Colonic mucosa (tissue), 4 donors: ENCODE measurements at places on chromosomes 12 and 14. TPM values are rescaled to one million over a fixed set of nuclear protein-coding genes. Genes with fewer than 3 reads are reported as not detected.
A peak's percentile ranks its signal among the peaks of the same experiment; 100 is the strongest.

GRCh38 chr12:101051151-101051550 is 158.9 kb downstream of the SLC5A8 start:
- H3K4me1 ChIP-seq, result no peaks in the 10 kb centered on the region
- no peak for DNase-seq
- H3K27me3 ChIP-seq, result no peaks in the 10 kb centered on the region
- H3K36me3 ChIP-seq, result no peaks in the 10 kb centered on the region
- no peak overlapping the region for H3K4me3 ChIP-seq

DNA sequence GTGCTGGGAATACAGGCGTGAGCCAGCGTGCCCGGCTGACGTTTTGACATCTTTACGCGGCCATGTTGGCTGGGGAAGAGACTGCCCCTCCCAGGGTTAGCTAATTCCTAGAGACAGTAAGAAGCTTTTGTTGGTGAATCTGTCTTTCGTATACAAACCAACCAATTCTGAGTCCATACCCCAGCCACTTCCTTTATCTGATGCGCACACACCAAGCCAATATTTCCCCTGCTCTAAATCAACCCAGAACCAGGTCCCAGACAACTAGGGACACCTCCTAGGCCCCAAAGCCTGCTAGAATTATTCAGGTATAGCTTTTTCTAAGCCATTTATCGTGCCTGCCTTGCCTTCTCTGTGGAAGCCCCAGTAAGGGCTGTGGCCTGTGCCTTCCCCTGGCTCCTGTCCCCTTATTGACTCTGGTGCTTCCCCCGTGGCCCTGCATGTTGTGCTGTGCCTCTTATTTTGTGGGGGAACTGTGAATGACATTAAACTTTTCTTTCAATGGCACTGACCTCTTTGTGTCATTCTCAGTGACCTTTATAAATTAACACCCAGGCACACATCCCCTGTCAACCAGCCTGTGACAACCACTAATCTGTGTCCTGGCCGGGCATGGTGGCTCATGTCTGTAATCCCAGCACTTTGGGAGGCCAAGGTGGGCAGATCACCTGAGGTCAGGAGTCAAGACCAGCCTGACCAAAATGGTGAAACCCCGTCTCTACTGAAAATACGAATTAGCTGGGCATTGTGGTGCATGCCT is 10.7 kb upstream of the EVL start:
- DNase-seq, result no peak
- H3K4me3 ChIP-seq, result no peak overlapping the region
- no peaks in the 10 kb centered on the region for H3K27me3 ChIP-seq
- H3K4me1 ChIP-seq, result no peaks in the 10 kb centered on the region

DNA sequence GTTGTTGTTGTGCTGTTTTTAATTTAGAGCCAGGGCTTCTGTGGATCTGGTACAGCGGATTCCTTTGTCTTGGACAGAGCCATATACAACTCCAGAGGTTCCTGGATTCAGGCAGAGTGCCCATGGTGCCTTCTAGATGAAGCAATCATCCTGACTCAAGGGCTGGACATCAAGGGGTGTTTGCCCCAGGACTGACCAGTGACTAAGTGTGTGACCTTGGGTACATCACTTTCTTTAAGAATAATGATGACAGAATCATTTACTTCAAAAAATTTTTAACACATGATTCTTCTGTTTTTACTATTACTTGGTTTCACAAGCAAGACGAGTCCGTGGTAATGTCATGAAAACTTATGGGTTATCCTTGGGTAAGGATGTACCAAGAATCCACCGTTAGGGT is 397.3 kb downstream of the ZFP36L1 start:
- H3K27me3 ChIP-seq, result no peaks in the 10 kb centered on the region
- DNase-seq, result no peak
- H3K4me3 ChIP-seq, result no peak overlapping the region
- no peaks in the 10 kb centered on the region for H3K4me1 ChIP-seq

- no peaks in the 10 kb centered on the region for H3K36me3 ChIP-seq
- H3K4me1 ChIP-seq, result no peaks in the 10 kb centered on the region
- H3K27ac ChIP-seq, result no peak overlapping the region
- no peak for DNase-seq
- no peaks in the 10 kb centered on the region for H3K27me3 ChIP-seq
- no peak overlapping the region for H3K4me3 ChIP-seq
Observed at GRCh38 chr12:5776091-5776490, 169.0 kb downstream of the ANO2 start.

- no peaks in the 10 kb centered on the region for H3K36me3 ChIP-seq
- no peaks in the 10 kb centered on the region for H3K4me1 ChIP-seq
- H3K27me3 ChIP-seq, result no peaks in the 10 kb centered on the region
- no peak for DNase-seq
Observed at GRCh38 chr14:51576117-51576430, 75.6 kb upstream of the FRMD6 start.

- no peaks in the 10 kb centered on the region for H3K4me1 ChIP-seq
- no peak overlapping the region for H3K4me3 ChIP-seq
- H3K27ac ChIP-seq, result no peak overlapping the region
- no peaks in the 10 kb centered on the region for H3K27me3 ChIP-seq
Observed at GRCh38 chr14:103925316-103925715, 2.9 kb upstream of the TDRD9 start.

GRCh38 chr12:6276956-6277620 is 33.4 kb upstream of the PLEKHG6 start:
- peak overlapping the region; percentile 81 for H3K27ac ChIP-seq
- H3K4me3 ChIP-seq, result no peak overlapping the region
- H3K4me1 ChIP-seq, result peaks cover 16% of the 10 kb centered on the region
- no peaks in the 10 kb centered on the region for H3K36me3 ChIP-seq
- peak; percentile 60 for DNase-seq

- no peaks in the 10 kb centered on the region for H3K36me3 ChIP-seq
- DNase-seq, result no peak
- H3K4me3 ChIP-seq, result no peak overlapping the region
- H3K27me3 ChIP-seq, result no peaks in the 10 kb centered on the region
- no peaks in the 10 kb centered on the region for H3K4me1 ChIP-seq
- H3K27ac ChIP-seq, result no peak overlapping the region
Observed at GRCh38 chr12:47776471-47777143, 3.6 kb downstream of the SLC48A1 start.

GRCh38 chr12:68207276-68207675 is 18.3 kb downstream of the IL26 start:
- no peaks in the 10 kb centered on the region for H3K36me3 ChIP-seq
- H3K27me3 ChIP-seq, result no peaks in the 10 kb centered on the region
- no peak overlapping the region for H3K27ac ChIP-seq
- no peak for DNase-seq

DNA sequence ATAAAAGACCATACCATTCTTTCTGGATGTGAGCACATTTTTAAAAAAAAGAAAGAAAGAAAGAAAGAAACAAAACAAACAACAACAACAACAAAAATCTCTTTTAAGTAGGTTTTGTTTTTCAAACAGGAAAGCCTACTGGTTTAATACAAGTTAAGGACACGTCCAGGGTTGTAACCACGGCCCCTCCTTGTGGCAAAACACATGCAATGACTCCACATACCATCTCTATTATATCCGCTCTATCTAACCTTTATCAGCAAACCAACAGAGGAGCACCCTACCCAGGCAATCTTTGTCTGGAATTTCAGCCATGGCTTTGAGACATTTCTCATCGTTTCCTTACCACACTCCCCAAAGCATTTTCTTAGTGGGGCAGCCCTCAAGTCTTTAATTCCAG is 360.5 kb upstream of the TMPO start:
- H3K27ac ChIP-seq, result no peak overlapping the region
- no peaks in the 10 kb centered on the region for H3K27me3 ChIP-seq

DNA sequence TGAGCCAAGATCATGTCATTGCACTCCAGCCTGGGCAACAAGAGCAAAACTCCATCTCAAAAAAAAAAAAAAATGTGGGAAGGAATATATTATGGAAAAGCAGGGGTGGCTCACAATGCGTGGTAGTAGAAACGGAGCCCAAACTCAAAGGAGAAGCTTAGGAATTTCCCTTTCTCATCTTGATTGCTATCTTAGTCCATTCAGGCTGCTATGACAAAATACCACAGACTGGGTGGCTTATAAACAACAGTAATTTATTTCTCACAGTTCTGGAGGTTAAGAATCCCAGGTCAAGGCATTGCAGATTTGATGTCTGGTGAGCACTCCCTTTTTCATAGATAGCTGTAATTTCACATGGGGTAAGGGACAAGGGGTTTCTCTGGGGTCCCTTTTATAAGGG is 153.8 kb upstream of the KRR1 start:
- H3K4me1 ChIP-seq, result peaks cover 4% of the 10 kb centered on the region
- no peak overlapping the region for H3K27ac ChIP-seq
- no peak overlapping the region for H3K4me3 ChIP-seq
- no peak for DNase-seq
- no peaks in the 10 kb centered on the region for H3K27me3 ChIP-seq

DNA sequence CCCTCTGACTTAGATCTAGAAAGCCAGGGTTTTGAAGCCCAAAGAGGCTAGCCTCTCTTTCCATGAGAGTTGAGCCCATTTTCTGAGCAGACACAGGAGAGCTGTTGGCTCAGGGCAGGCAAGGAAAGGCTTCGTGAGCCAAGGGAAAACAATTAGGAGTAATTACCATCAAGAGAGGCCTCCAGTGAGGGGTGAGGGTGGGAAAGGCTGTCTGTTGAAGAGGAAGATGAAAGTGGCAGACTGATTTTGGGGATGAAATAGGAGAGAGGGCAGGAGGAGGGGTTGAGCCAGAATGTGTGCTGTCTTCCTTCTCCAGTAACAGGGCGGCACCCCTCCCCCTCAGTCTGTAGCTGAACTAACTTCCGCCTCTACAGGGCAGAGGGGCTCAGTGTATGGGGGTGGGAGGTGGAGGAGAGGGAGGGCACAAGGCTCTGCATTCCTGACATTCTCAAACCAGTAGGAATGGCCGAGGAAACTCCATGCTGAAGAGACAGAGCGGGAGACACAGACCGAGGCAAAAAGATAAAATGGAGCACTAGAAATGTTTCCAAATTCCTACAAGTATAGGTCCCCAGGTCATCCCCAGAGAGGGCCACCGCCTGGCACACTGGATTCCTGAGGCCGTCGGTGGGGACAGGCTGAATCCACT is 33.1 kb upstream of the COL2A1 start:
- H3K36me3 ChIP-seq, result no peaks in the 10 kb centered on the region
- H3K4me3 ChIP-seq, result no peak overlapping the region
- DNase-seq, result no peak

- H3K4me3 ChIP-seq, result no peak overlapping the region
- no peaks in the 10 kb centered on the region for H3K36me3 ChIP-seq
- no peaks in the 10 kb centered on the region for H3K27me3 ChIP-seq
- no peaks in the 10 kb centered on the region for H3K4me1 ChIP-seq
- peak; percentile 22 for DNase-seq
- no peak overlapping the region for H3K27ac ChIP-seq
Observed at GRCh38 chr12:75850721-75851462, 180.7 kb downstream of the PHLDA1 start.

- H3K27me3 ChIP-seq, result no peaks in the 10 kb centered on the region
- H3K27ac ChIP-seq, result no peak overlapping the region
- no peaks in the 10 kb centered on the region for H3K36me3 ChIP-seq
- no peak overlapping the region for H3K4me3 ChIP-seq
- H3K4me1 ChIP-seq, result no peaks in the 10 kb centered on the region
Observed at GRCh38 chr12:43148691-43149090, 403.3 kb downstream of the ADAMTS20 start.

GRCh38 chr12:110666892-110667291 is 22.0 kb downstream of the HVCN1 start:
- no peak overlapping the region for H3K4me3 ChIP-seq
- no peaks in the 10 kb centered on the region for H3K36me3 ChIP-seq
- H3K27me3 ChIP-seq, result no peaks in the 10 kb centered on the region
- no peak overlapping the region for H3K27ac ChIP-seq

GRCh38 chr14:59161561-59162175 is 26.8 kb upstream of the DAAM1 start:
- H3K4me1 ChIP-seq, result no peaks in the 10 kb centered on the region
- no peak overlapping the region for H3K27ac ChIP-seq
- H3K36me3 ChIP-seq, result no peaks in the 10 kb centered on the region
- no peak overlapping the region for H3K4me3 ChIP-seq
- H3K27me3 ChIP-seq, result no peaks in the 10 kb centered on the region

DNA sequence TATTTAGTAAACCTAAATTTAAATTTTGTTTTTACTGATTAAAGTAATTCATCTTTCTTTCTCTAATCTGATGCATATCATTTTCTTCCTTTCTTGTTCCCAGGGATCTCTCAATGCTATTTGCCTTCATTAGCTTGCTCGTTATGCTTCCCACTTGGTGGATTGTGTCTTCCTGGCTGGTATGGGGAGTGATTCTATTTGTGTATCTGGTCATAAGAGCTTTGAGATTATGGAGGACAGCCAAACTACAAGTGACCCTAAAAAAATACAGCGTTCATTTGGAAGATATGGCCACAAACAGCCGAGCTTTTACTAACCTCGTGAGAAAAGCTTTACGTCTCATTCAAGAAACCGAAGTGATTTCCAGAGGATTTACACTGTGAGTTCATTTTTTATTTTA is 48.6 kb downstream of the VEZT start:
- no peaks in the 10 kb centered on the region for H3K27me3 ChIP-seq
- no peaks in the 10 kb centered on the region for H3K4me1 ChIP-seq
- H3K4me3 ChIP-seq, result no peak overlapping the region
- H3K36me3 ChIP-seq, result no peaks in the 10 kb centered on the region

DNA sequence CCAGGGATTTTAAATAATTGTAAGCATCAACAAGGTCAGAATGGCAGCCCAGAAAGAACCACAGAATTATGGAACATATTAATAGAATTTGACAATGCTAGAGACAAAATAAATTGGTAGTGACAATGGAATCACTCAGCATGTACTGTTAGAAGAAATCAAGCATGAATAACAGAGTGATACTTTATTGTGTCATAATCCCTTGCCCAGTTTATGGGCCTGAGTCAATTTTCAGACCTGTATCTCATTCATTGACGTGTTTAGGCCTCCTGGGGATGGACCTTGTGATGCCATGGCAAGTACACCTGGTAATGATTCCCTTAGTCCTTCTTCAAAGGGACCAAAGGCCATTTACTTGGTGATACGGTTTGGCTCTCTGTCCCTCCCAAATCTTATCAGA is 12.8 kb upstream of the CCDC91 start:
- no peaks in the 10 kb centered on the region for H3K27me3 ChIP-seq
- no peak for DNase-seq

DNA sequence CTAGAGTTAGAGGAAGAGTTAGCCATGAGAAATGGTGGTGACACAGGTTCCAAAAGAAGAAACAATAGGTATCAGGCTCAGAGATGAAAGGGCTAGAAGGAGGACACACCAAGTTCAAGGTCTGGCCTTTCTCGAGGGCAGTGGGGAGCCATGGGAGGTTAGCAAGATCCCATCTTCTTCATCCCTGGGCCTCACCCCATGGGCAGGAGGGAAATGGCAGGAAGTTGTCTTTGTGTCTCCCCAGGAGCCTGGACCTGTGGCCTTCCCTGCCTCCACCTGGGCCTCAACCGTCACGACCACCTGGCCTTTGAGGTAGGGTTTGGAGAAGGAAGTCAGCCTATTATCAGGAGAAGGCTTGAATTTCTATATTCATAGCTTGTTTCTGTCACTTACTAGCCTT is 5.8 kb upstream of the AQP2 start:
- no peak overlapping the region for H3K4me3 ChIP-seq
- no peak overlapping the region for H3K27ac ChIP-seq
- H3K4me1 ChIP-seq, result peaks cover 8% of the 10 kb centered on the region

Gene AP1G2
- 214 TPM for total RNA-seq

Gene TMEM119
- total RNA-seq, result 8.8 TPM

Gene CDK17
- total RNA-seq, result 23.4 TPM

Gene AQP6
- not detected for total RNA-seq

Gene DHRS1
- total RNA-seq, result 38.0 TPM

Gene SNAPC1
- 1.3 TPM for total RNA-seq

Gene SMOC1
- 0.50 TPM for total RNA-seq

Gene KLHL33
- total RNA-seq, result 0.05 TPM

Gene GALNT16
- 1.6 TPM for total RNA-seq

Gene TXNRD1
- total RNA-seq, result 110 TPM

Gene CFAP54
- 0.32 TPM for total RNA-seq

Gene BHLHE41
- total RNA-seq, result 13.3 TPM
